ENCODE measurements at places on chromosomes 11 and 22.

- DNase-seq = no peak
Observed at GRCh38 chr11:132862933-132863332, 669.4 kb downstream of the OPCML start.

- DNase-seq = no peak
Observed at GRCh38 chr22:26318975-26319374, 110.1 kb upstream of the ASPHD2 start.

DNA sequence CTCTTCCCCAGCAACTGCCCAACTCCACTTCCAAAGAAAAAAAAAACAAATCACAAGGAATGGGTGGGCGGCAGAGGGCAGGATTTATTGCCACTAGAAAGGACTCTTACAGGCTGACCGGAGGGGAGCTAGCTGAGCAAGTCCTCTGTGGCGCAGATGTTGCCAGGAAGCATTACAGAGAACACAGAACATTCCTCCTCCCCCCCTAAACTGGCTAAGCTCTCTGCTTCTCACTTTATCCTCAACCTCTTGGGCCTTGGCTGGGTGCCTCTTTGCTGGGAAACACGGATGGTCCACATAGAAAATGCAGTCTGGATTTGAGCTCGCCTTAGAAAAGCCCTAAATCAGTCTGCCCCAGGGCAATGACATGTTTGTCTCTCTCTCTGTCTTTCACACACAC, 12.6 kb upstream of the FJX1 start:
- DNase-seq = peak; percentile 26

DNA sequence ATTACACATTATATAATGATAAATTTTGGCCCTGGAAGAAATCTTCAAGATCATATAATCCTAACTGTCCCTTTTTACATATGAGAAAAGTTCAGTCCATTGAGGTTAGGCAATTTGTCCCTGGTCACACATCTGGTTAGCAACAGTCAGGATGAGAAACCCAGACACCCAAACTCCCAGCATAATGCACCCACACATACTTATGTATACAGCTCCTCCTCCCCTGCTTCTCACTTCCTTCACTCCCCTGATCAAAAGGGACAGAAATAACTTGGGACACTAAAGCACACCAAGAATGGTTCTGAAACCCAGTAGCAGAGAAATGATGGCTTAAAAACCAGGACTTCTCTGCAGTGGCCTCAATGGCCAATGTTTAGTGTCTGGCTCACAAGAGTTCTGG, 11.1 kb downstream of the NUMA1 start:
- no peak for DNase-seq

GRCh38 chr11:106834567-106834966, 183.7 kb downstream of the GUCY1A2 start:
- DNase-seq = no peak

GRCh38 chr11:100776212-100776896, 89.3 kb downstream of the ARHGAP42 start:
- DNase-seq = no peak

GRCh38 chr22:41939981-41940831, 6.7 kb downstream of the CENPM start:
- no peak for DNase-seq

DNA sequence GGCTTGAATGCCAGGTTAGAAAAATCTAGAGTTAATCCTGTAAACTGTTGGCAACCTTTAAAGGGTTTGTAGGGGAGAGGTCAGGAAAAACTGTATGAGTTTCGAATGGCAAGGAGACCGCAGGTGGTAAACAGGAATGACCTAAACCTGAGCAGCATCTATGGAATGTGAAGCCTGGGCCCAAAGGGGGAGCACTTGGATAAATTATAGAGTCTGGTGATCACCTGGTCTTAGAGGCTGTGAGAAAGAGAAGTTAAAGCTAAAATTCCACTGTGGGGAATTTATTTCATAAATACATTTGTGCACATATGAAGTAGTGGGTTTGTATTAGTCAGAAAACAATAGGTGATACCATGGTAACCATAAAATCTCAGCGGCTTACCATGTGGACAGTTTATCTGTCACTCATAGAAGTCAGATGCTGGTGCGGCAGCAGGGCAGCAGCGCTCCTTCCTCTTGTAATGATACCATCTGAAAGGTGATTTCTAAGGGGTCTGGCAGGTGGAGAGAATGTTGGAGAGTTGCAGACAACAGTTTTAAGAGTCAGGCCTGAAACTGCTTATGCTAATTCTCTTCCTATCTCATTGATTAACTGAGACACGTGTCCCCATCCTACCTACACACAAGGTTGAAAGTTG, 1104.4 kb upstream of the CCDC90B start:
- DNase-seq = no peak
